NCI-H345 (cell line): ENCODE measurements at places on chromosomes 6 and 20.

GRCh38 chr6:166747644-166748595, 120.9 kb upstream of the RPS6KA2 start:
- DNase-seq: no peak

DNA sequence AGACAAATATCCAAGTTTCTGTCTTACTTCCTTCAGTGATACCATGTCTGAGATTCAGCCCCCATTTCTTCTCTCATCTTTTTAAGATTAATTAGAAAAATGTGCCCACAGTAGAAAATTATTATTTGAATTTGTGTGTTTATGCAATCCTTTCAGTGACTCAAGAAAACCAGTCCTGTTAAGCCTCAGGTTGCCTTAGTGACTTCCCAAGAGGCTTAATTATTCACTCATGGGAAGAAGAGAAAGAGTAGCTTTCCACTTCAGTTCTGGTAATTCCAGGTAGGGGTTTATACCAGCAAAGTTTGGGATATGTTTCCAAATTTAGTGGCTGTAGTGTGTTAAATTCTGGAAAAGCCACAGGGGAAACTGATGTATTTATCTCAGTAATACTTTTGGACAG, 149.1 kb downstream of the RIMS1 start:
- DNase-seq: no peak

GRCh38 chr6:34680802-34681515, 15.6 kb downstream of the ILRUN start:
- DNase-seq: no peak

DNA sequence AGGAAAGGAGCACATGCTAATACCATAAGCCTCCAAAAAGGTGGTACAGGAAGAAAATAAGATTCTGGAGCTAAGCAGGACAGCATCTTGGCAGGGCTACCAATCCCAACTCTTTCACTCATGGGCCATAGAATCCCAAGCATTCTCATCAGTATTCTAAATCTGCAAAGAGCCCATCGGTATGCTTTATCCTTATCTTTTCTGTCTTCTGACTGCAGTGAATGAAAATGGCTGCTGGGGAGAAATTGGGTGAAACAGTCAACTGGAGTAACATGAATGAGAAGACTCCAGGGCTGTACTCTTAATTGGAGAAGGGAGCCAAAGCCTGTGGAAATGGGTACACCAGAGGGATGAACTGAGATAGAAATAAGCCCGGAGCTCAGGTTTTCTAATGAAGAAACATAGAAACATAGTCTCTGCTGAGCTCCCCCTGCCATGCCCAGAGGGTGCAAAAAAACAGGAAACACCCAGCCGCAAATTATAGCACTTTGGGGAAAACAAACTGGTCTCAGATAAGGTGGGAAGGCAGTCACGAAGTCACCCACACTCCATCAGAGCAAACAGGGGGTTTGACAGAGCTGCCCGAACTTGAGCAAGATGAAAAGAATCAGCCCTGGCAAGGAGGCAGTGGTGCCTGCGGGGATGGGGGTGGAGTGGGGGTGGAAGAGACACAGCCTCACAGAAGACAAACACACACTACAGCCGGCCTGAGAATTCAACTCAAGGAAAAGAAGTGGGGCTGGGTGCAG, 35.4 kb upstream of the E2F3 start:
- no peak for DNase-seq

DNA sequence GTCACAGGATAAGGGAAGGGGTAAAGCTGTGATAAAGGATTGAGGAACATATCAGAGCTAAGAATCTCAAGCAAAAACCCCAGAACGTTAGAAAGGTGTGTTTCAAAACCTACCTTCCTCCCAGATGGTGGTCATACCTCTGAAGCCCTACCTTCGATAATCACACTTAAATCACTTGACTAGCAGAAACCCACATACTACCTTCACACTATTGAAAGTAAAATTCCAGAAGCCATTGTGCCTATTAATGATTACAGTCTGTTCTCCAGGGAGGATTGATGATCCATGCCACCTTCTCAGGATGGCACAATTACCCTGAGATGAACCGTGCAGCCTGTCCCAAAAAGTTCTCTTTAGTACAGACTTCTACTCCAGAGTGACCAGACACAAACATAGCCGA, 72.3 kb upstream of the SOX4 start:
- peak; percentile 45 for DNase-seq

GRCh38 chr6:137332637-137333280, 113.6 kb upstream of the IFNGR1 start:
- no peak for DNase-seq

- no peak for DNase-seq
These were observed 13.1 kb downstream of the KCNS1 start for GRCh38 chr20:45087814-45088213.

GRCh38 chr6:134880487-134881190, 69.3 kb downstream of the ALDH8A1 start:
- DNase-seq: no peak

DNA sequence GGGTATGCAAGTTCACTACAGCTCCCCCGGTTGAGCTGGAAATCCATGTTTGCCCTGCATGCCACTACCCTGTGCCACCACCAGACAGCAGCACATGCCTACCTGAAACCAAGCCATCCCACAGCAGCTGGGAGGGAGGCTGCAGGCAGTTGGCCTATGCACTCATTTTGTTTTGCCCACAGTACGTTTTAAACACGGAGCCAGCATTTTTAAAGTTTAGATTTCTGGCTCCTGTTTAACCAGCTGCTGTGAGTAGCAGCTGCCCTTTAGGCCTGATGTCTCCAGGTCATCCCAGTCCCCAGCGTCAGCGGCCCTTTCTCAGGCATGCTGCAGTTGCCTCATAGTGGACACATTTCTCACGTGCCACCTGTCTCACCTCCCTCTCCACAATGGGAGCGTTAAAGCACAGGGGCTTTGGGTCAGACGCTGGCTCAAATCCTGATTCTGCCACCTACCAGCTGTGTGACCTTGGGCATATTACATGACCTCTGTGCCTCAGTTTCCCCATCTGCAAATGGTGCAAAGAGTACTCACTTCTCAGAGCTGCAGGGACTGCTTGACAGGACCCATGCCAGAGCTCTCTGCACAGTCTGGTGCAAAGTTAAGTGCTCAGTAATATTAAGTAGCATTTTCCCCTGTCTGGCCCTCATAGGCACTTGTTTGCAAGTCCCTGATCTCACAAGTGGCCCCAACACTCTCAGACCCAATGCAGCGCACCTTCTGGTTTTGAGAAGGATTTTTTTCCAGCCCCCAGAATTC, 8.2 kb upstream of the UBE2V1 start:
- DNase-seq: peak; percentile 72

DNA sequence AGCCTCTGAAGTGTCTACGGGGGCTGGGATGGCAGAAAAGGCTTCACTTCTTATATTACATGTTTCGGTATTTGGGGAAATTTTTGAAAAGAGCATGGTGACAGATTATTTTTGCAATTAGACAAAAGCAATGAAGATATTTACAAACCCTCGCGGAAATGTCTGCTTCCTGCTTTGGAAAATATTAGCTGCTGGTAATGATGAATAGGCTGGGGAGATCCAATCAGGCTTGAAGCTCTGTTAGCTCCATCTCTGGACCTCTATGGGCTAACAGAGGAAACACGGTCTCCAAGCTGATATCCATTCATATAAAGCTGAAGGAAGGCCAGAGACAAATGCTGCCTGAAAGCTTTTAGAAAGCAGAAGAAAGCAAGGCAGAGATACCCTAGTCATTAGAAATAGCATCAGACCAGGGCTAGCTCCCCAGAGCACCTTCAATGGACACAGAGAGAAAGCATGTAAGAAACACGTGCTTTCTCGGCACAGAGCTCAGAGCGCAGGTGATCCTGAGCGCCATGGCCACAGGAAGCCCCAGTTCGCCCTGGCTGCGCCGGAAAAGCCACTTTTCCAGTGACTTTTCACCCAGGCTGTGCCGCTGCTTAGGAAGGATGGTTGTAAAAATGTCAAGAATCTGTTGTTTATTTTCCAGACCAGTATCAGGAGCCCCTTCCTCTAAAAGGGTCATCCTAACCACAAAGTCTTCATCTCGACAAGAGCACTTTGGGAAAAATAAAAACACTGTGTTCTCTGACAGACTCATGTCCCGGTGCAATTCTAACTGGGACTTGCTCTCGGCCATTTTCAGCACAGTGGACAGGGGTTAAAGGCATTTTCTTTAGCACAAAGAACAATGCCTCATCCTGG, 68.5 kb upstream of the NFATC2 start:
- DNase-seq: no peak

- DNase-seq: no peak
These were observed 758 bp downstream of the SMIM28 start for GRCh38 chr6:138378463-138378862.

DNA sequence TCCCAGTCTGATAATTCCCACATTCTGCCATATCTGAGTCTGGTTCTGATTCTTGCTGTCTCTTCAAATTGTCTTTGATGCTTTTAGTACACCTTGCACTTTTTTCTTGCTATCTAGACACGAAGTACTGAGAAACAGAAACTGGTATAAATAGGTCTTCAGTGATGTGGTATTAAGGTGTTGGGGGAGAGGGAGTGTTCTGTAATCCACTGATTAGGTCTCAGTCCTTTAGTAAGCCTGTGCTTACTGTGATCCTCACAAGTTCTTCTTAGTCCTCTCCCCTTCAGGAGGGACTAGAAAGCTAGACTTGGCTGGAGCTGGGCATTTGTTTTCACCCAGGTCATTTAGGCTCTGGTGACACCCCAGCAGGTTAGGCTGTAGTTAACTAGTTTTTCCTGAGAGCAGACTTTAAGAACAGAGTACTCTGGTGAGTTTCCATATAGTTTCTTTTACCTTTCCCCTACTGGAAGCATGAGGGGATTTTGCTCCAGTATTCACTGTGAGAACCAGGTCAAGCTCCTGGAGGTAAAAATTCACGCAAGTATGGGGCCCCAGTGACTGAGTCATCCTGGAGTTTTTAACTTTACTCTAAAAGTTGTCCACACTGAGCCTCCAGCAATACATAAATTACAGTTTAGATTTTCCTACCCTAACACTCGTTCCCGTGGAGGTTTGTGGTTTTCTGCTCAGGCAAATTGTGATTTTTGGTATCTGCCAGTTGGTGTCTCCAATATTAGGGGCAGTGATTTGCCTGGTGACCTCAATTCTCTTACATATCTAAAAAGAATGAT, 154.6 kb downstream of the CDKAL1 start:
- DNase-seq: peak; percentile 39

DNA sequence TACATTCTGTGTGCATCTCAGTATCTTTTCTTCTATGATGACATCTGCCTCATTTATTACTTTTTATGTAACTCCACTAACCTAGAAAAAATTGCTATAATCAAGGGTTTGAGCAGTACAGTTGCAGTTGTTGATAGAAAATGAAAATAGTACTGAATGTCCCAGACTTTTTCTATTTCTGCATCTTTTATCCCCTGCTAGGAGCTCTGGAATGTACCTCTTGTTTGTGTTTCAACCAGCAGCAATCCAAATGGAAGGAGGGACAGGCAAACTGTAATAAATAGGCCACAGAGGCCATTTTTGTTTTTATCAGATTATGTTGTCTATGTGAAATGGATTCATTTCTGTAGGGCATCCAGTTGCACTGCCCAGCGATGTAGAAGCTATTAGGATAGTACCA, 536.9 kb downstream of the KIF16B start:
- DNase-seq: no peak

DNA sequence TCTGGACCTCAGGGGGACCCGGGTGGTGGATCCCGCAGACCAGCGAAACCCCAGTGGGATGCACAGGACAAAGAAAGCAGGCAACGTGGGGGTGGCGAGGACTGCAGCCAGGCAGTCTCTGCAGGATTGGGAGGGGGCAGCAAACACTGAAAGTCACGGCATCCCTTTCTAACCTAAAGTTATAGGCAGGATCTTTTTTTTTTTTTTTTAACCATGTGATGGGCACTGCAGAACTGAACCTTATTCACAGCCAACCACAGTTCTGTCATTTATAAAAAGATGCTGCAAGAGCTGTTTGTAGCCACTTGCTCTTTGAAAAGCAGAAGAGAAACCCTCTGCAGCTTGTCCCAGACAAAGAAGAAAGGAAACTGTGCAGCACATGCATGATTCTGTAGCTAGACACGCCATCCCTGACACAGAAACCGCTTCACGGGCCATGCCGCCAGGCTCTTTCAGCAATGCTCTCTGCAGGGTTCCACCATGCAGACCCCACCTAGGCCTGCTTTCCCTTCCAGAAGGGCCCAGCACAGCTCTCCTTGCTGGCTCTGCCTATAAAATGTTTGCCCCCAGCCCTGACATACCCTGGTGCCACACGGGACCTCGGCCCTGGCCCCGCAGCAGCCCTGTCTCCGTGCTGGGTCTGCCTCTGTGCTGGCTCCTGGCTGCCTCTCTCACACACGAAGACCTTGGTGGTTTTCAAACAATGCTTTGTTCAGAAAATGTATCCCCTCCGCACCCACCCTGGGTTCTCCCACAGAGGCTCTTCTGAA, 70.8 kb downstream of the PYGB start:
- no peak for DNase-seq

DNA sequence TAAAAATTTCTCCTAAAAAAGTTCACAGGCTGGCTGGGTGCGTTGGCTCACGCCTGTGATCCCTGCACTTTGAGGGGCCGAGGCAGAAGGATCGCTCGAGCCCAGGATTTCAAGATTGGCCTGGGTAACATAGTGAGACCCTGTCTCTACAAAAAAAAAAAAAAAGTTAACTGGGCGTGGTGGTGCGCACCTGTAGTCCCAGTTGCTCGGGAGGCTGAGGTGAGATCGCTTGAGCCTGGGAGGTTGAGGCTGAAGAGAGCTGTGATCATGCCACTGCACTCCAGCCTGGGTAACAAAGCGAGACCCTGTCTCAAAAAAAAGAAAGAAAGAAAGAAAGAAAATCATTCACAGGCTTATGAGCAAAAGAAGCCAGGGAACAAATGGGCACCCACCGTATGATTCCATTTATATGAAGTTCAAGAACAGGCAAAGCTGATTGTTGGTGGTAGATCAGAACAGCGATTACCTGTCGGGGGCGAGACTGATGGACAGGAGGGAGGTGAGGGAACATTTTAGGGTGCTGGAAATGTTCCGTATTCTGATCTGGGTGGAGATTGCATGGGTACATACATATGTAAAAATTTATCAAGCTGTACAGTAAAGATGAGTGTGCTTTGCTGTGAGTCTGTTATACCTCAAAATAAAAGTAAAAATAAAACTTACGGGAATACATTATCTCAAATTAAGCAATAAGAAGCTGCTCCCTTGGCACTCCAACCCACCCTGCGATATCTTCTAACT, 77.1 kb downstream of the FGD2 start:
- DNase-seq: no peak

- DNase-seq: peak; percentile 25
These were observed 704 bp downstream of the TOP1 start for GRCh38 chr20:41029150-41029901.

DNA sequence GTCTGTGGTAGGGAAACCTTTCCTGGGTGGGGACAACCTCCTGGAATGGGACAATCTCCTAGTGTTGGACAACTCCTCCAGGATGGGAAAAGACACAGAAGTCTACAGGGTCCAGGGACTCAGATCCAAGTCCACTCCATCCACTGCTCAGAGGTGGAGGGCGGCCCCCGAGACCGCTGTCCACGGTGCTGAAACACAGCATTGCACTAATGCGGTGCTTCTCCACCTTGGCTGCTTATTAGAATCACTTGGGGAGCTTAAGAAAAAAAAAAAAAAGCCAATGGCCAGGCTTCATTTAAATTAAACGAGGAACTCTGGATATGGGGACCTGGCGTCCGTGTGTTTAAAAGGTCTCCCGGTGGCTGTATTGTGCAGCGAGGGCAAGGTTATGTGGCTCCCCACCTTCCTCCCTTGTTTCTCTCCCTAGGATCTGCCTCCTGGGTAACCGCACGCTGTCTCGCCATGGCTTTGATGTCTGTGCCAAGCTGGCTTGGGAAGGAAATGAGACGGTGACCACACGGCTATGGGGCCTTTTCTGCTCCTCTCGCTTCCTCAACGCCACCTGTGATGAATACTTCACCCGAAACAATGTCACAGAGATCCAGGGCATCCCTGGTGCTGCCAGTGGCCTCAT, 12.0 kb downstream of the SLC12A5 start:
- no peak for DNase-seq
